ENCODE measurements at places on chromosomes 7 and 10.
A peak's percentile ranks its signal among the peaks of the same experiment; 100 is the strongest.

DNA sequence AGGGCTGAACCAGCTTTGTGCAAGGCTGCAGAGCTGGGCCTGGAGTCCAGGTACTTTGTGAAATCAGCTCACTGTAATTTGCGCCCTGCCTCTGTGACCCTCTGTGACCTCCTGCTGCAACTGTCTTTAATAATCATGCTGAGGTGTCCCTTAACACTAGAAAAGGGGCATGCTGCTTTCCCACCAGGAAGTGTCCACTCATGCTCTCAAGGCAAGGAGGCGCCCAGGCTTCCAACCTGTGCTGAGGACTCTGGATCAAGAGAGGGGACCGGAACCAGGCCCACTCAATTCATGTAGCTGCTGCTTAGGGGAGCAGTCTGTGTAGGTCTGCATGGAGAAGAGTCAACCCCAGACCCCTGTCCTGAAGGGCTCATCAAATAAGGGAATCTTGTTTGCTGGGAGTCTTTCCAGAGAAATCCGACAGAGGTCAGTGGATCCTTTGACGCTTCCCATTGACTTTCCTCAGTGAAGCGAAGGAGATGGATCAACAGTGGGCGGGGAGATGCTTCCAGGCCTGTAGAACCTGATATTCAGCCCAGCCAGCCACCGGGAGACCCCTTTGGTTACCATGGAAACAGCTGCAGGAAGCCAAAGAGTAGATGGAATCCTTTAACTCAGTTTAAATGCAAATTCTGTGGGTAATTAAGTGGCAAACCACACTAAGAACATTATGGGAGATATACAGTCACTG lies 945.9 kb downstream of the GRID1 start:
- peaks cover 7% of the 10 kb centered on the region for H3K27me3 ChIP-seq
- H3K4me3 ChIP-seq: no peak overlapping the region
- H3K4me1 ChIP-seq: no peaks in the 10 kb centered on the region
- H3K27ac ChIP-seq: no peak overlapping the region

- H3K27ac ChIP-seq: no peak overlapping the region
- H3K4me3 ChIP-seq: no peak overlapping the region
- no peaks in the 10 kb centered on the region for H3K36me3 ChIP-seq
These were observed 256.5 kb downstream of the FRMD4A start for GRCh38 chr10:14074062-14074884.

DNA sequence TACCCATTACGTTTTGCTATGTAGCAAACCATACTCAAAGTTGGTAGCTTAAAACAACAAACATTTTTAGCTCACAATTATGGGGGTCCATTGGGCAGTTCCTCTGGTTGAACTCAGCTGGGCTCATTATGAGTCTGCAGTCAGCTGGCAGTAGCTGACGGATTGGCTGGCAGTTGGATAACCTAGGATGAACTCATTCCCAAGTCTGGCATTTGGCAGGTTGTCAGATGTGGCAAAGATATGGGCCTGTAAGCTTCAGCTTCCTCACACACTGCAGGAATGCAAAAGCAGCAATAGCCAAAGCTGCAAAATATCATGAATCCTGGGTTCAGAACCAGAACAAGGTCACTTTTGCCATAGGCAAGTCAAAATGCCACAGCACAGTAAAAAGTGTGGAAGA lies 412.2 kb upstream of the SORCS1 start:
- no peak overlapping the region for H3K4me3 ChIP-seq
- no peak overlapping the region for H3K27ac ChIP-seq
- DNase-seq: no peak
- no peaks in the 10 kb centered on the region for H3K27me3 ChIP-seq
- no peaks in the 10 kb centered on the region for H3K4me1 ChIP-seq

GRCh38 chr10:24503461-24504320 lies 220.0 kb downstream of the ARHGAP21 start:
- H3K27ac ChIP-seq: no peak overlapping the region
- no peak for DNase-seq
- H3K27me3 ChIP-seq: peaks cover 25% of the 10 kb centered on the region
- no peaks in the 10 kb centered on the region for H3K36me3 ChIP-seq

DNA sequence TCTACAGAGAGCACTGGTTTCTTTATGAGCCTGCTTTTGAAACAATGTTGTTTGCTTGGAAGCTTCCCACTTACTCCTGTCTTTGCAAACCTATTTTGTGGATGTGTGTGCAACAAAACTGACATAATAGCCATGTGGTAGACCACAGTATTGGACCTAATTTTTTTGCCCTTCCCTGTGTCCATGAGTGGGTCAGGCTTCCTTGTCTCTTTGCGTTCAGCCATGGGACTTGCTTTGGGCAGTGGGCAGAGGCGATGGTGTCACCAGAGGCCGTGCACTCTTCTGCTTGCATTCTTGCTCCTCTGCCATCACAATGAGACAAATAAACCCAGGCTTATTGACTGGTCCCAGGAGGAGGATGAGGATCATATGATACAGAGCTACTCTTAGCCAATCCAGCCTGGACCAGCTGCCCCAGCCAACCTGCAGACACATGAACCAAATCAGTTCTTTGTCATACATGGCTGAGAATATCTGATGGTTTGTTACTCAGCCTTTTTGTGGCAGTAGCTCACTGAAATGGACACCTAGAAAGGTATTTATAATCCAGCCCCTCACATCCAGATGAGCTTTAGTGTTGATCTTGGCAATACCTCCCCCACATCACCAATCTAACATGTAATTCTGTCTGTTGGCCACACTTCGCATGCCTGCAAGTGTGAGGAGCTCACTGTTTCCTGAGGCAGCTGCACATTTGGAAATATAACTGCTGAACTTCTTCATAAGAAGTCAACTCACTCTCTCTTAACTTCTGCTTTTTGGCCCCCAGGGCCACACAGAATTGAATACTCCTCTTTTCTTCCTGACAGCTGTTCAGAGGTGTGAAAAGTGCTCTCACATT lies 427.8 kb upstream of the ZMIZ1 start:
- no peaks in the 10 kb centered on the region for H3K36me3 ChIP-seq
- no peak overlapping the region for H3K27ac ChIP-seq
- DNase-seq: no peak

- DNase-seq: no peak
- no peak overlapping the region for H3K27ac ChIP-seq
- peak overlapping the region; percentile 34 for H3K4me3 ChIP-seq
- H3K36me3 ChIP-seq: peaks cover 6% of the 10 kb centered on the region
These were observed 14.5 kb downstream of the SSC4D start for GRCh38 chr7:76394957-76395356.

DNA sequence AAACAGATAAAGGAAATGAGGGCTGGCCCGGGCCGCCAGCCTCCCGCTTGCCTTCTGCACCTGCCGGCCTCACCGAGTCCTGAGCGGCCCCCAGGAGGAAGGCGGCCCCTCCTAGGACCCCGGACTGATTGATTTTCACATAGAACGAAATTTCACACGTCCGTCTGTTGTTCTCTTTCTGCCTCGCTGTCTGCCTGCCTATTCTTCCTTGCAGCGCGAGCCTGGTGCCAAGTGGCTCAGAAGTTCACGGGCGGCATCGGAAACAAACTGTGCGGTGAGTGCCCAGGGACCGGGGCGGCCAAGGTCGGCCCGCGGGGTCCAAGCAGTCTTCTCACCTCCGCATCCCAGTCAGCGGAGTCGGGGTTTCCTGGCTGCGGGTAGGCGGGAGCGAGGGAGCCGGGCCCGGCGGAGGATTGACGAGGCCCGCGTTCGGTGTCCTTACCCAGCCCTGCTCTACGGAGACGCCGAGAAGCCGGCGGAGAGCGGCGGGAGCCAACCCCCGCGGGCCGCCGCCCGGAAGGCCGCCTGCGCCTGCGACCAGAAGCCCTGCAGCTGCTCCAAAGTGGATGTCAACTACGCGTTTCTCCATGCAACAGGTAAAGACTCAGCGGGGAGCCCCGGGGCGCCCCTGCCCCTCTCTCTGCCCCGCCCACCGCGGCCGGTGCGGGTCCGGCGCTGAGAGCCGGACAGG lies 967 bp downstream of the GAD2 start:
- peaks cover 95% of the 10 kb centered on the region for H3K27me3 ChIP-seq
- H3K27ac ChIP-seq: no peak overlapping the region
- DNase-seq: no peak
- H3K4me1 ChIP-seq: peaks cover 22% of the 10 kb centered on the region

DNA sequence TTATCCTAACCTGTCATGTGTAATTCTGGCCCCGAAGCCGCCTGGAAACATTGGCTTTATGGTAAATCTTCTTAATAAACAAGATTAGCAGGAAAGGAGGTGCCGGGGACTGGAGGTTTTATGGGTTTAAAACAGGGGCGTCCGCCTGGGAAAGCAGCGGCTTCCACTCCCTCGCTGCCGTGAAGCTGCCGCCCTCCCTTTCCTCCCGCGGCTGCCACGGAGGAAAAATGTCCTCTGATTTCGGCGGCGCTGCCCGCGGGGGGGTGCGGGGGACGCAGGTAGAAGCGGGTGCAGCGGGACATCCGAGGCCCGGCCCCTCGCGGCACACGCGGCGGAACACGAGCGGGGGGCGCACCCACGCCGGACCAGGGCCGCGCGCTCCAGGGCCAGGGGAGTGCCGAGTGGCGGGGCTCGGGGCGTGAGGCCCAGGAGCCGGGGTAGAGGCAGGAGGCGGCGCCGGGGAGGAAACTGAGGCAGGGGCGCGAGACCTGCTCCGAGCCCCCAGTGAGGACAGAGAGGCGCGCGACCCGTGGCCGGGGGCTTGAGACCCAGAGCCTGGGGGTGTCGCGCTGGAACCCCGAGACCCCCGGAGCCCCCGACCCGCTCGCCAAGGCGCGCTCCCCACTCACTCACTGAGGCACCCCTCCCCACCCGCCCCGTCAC lies 993 bp downstream of the PTPRN2 start:
- no peak overlapping the region for H3K27ac ChIP-seq
- no peak for DNase-seq

- H3K36me3 ChIP-seq: peaks cover 2% of the 10 kb centered on the region
These were observed 239.7 kb downstream of the FANK1 start for GRCh38 chr10:126135941-126136595.

DNA sequence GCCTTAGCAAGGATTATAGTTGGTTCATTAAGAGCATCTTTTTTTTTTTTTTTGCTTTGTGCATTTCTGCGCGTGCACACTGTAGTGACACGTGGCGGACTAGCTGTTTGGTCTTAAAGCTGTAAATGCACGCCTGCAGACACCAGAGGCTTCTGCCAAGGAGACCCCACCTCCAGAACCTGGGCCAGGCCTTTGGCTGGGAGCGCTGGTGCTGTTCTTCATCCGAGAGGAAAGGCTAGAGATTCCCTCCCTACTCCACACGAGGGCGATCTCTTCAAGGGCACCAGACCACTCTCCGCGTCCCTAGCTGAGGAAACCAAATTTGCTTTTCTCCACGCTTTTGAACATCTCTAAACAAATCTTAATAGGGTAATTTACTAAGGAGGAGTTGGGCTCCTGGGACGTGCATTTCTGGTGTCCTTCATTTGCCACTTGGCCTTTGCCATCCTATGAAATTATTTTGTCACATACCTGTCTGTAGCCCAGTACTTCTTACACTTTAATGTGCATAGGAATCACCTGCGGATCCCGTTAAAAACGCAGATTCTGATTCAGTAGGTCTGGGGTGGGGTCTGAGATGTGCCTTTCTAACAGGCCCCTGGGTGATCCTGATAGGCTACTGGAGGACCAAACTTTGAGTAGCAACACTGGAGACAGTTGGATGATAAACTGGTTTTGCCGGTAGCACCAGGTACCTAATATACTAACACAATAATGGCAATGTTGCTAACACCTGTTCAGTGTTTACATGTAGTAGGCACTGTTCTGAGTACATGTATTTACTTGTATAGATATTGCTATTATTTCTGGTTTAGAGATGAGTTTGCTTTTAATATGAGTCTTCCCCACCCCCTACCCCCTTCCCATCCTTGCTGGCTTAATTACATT lies 1.3 kb upstream of the SLC26A5 start:
- DNase-seq: no peak
- H3K4me1 ChIP-seq: peaks cover 12% of the 10 kb centered on the region
- peaks cover 2% of the 10 kb centered on the region for H3K36me3 ChIP-seq
- peaks cover 89% of the 10 kb centered on the region for H3K27me3 ChIP-seq
- no peak overlapping the region for H3K4me3 ChIP-seq

DNA sequence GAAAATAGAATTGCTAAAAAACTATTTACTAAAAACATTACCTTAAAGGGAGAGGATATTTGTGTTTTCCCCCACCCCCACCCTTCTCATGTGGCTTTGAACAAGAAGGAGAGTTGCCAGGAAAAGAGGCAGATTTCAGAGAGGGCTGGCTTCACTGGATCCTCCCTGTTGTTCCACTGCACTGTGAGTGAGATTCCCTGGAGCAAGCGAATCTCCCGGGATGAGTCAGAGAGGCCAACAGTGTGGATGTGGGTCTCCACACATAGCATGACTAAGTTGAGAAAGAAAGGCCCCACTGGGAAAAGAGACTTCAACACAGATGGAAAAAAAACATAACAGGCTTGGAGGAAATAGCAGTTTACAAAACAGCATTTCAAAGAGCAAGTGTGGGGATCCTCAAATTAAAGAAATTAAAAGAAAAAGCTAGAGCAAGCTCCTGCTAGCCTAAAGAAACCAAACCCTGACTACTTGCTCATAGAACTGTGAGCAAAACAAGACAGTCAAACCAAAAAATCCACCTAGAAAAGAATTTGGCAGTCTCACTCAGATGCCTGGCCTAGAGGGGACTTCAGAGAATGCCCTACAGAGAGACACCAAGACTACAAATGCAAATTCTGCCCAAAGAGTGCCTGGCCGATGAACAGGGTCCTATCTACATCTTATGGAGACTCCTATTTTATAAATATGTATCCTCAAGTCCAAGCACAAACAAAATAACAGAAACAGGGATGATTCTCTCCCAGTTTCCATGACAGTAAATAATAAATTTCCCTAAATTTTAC lies 3.4 kb downstream of the CAV1 start:
- peaks cover 60% of the 10 kb centered on the region for H3K27me3 ChIP-seq
- H3K27ac ChIP-seq: no peak overlapping the region
- H3K36me3 ChIP-seq: peaks cover 4% of the 10 kb centered on the region
- DNase-seq: no peak

DNA sequence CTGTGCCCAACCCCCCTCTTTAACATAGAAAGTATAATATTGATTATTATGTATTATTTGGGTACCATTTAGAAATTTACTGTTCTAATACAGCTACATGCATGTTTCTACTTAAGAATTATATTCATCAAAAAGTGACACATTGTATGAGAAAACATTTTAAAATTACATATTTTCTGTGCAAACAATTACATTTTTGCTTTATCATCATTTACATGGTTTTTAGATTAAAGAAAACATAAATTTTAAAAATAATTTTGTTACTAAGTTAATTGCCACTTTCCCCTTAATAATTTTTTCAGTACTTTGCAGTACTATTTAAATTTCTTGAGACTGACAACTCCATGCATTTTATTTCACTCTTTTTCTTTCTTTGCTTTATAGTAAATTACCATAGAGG lies 95.3 kb upstream of the GATAD1 start:
- H3K36me3 ChIP-seq: peaks cover 34% of the 10 kb centered on the region
- no peaks in the 10 kb centered on the region for H3K4me1 ChIP-seq
- H3K27ac ChIP-seq: no peak overlapping the region

- H3K27me3 ChIP-seq: no peaks in the 10 kb centered on the region
- H3K4me1 ChIP-seq: peaks cover 37% of the 10 kb centered on the region
- no peak overlapping the region for H3K4me3 ChIP-seq
- H3K27ac ChIP-seq: peak overlapping the region; percentile 19
These were observed 52.8 kb downstream of the CHN2 start for GRCh38 chr7:29247224-29247962.

All from central memory CD8-positive, alpha-beta T cell (primary cell).